ENCODE measurements at places on chromosomes 5 and 9. TPM values are rescaled to one million over a fixed set of nuclear protein-coding genes. Genes with fewer than 3 reads are reported as not detected.

The PFN3 gene
- polyA plus RNA-seq, result not detected

The KIF12 gene
- polyA plus RNA-seq, result 0.52 TPM

The NPDC1 gene
- polyA plus RNA-seq, result 44.1 TPM

The PCDHGA2 gene
- 2.1 TPM for polyA plus RNA-seq

The ZBTB34 gene
- 11.0 TPM for polyA plus RNA-seq

The DRD1 gene
- polyA plus RNA-seq, result not detected

DNA sequence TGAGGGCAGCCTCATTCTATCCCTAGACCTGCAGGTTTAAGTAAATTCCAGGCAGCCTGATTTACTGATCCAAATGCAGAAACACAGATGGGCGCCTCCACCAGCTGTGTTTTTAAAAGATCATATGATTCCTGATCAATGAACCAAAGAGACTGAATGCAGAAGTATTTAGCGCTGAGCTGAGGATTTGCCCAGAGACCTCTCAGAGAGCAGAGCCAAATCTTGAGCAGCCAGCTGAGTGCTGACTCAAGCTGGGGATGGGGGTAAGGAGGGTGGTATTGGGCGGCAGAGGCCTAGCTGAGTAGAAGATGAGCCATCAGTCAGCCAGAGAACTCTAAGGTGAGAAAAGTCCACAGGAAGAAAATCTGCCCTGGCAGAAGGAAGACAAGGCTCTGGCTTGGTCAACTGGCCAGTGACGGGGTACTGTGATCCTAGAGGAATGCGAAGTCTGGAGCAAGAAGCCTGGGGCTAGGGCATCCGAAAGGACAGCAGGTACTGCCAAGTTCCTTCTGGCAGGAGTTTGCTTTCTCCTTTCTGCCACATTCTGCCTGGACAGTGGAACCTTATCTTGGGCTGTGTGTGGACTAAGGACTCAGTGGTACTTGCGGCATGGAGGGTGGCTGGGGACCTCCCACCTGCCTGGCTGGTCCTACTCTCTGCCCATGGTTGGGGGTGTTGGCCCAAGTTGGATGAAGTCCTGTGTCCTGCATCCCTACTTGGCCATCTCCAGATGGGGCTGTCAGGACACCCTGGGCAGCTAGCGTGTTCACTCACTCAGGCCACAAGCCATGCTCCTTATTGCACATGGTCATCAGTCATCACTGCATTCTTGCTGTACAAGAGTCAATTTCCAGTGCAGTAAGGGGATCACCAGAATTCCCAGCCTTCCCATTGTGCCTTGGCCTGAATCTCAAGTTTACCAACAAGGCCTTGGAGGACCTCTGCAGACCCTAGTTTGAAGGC is 34.5 kb upstream of the CDKN2AIPNL start:
- DNase-seq, result no peak

- no peak for DNase-seq
Measured at GRCh38 chr5:127957183-127957582, 126.4 kb upstream of the SLC12A2 start.

DNA sequence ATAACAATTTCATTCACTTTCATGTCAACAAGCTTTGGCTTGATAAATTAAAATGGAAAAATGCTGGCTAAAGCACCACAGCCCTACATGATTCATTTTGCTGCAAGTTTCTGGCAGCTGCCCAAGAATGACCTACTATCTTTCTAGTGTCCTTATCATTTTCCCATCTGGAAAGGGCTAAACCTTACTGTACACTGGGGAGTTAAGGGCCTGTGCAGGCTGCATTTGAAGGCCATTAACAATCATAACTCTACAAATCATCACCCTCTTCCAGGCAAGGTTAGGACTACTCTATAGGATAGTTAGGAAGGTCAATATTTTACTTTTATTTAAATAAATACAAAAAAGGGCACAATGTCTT is 579.7 kb upstream of the ZNF608 start:
- no peak for DNase-seq

DNA sequence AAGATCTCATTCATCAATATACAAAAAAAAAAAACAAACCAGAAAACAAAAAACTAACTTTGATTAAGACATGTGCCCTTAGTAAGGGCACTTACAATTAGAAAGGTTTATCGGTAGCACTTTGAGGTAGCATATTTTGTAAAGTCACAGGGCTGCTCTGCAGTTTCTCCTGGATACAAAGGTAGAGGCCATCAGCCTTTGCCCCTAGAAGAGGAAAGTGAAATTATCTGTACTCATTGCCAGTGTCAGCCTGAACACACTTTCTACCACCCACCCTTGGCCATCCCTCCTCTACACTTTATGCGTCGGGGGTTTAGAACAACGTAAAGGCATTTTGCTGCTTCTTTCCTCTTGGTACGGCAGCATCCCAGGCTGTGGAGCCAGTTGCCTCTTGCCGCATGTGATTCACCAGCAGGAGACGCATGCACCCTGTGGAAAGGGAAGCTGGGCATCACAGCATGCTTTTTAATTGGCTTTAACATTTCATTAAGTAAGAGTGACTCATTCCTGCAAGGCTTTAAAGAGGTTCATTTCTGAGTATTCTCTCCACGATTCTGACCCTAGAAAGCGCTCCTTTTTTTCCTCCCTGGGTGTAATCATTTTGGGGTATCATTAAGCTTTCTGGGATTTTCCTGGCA is 84.6 kb downstream of the CEMIP2 start:
- no peak for DNase-seq

DNA sequence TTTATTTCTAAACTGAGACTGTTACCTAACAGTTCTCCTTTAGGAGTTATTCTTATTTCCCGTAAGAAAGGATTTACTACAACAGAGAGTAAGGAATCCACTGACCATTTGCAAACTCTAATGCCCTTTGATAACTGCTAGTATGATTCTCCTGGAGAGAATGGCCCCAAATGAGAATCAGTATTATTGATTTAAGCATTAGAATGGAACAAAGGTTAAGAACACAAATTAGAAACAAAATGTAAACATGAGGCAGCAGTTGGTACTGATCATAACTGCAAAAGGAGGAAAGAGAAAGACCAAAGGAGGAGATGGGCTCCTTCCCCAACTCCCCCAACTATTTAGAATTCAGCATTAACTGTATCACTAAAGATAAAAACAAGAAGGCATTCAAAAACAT is 30.7 kb downstream of the PSIP1 start:
- DNase-seq, result no peak

- no peak for DNase-seq
Measured at GRCh38 chr9:133973111-133973790, 18.9 kb downstream of the VAV2 start.

- no peak for DNase-seq
Measured at GRCh38 chr9:123749580-123750202, 180.2 kb downstream of the DENND1A start.

GRCh38 chr5:149240354-149240998 is 31.2 kb upstream of the AFAP1L1 start:
- no peak for DNase-seq

- DNase-seq, result no peak
Measured at GRCh38 chr9:127525401-127526188, 74.3 kb downstream of the LRSAM1 start.

DNA sequence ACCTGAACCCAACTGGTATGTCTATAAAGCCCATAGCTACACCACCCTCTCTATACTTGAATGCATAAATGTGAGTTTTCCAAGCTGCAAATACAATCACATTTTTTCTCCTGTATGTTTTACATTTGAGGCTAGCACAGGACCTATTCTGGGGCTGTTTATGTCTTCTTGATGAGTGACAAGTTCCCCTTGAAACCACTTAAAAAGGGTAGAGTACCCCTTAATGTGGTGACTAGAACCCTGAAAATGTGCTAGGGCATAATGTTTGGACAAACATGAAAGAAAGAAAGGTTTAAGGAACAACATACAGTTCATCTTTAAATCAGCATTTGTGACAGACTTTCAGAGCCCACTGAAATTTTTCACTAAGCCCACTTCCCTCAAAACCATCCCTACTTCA is 25.2 kb upstream of the GLIS3 start:
- DNase-seq, result no peak

- DNase-seq, result no peak
Measured at GRCh38 chr5:172437445-172438318, 16.6 kb downstream of the SH3PXD2B start.

DNA sequence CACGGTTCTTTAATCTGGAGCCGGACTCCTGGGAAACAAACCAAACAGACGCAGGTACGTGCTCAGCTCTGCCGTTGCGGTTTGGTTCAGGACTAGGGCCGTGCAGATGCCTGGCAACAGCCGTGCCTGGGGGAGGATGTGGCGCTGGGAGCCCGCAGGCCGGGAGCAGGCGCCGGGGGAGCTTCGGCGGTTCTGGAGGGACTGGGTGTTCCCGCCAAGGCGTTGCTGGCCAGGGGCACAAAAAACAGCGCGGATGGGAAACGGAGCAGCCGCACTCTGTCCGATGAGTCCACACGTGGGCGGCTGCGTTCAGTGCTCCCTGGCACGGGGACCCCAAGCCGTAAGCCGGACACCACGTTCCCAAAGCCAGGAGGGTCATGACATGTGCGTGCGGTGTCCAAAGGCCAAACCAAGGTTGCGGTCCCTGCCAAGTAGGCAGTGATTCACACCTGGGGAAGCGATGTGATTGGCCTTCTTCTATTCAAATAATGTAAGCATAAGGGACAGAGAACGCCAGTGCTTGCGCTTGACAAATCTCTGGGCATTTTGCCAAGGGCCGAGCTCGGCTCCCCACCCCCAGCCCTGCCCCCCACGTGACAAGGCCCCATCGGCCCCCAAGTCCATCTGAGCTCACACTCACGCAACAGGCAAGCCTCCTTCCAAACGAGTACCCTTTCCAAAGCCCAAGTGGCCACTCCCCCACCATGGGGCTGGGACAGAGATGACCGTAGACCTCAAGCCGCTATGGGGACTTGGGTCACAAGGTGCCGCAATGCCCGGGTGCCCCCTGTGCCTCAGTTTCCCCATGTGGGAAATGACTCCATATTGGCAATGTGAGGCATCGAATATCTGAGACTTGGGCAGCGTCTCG is 49.7 kb upstream of the NKD2 start:
- no peak for DNase-seq

- DNase-seq, result no peak
Measured at GRCh38 chr5:886036-886435, 6.6 kb downstream of the BRD9 start.

DNA sequence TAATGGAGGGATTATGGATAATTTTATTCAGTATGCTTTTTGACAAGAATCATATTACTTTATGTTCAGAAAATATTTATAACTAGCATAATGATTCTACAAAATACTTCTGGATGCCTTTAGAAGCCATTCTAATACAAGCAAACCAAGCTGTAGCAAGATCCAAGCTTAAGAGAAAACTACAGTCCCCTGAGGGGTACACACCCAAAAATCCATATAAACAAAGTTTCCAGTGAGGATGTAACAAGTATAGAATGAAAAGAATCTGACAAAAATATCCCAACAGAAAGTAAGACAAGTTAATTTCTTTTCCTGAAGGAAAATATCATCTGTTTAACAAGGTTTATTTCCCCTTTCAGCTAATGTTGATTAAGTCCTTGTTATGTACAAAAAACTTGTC is 53.9 kb downstream of the MLLT3 start:
- no peak for DNase-seq

Data from hindlimb muscle (tissue), 1 donor.